ENCODE measurements at places on chromosomes 6 and 20. TPM values are rescaled to one million over a fixed set of nuclear protein-coding genes. Genes with fewer than 3 reads are reported as not detected.

- no peak for DNase-seq
Observed at GRCh38 chr6:168101590-168102314, 22.7 kb upstream of the FRMD1 start.

DNA sequence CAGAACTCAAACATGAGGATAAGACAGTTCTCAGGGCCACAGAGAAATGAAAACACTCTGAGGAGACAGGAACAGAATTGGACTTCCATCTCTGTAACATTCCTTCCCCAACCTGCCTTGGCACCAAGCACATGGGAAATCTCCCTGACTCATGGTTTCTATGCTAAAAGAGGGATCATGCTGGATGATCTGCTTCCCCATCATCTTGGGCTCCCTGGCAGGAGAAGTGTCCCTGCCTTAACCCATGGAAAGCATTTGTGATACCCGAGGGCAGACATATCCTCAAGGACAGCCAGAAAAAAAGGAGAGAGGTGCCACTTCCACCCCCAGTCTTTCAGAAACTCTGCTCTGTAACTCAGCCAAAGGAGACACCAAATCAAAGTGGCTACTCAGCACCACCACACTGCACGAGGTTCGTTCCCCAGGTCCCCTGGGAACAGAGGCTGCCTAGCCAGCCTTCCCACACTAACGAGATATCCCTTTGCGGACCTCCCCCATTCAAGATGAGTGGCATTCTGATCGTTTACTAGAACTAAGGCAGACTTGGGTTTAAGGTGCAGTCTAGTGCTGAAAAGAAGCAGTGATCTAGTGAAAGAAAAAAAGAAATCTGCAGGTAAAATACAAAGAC is 34.8 kb downstream of the BLOC1S5 start:
- no peak for DNase-seq

DNA sequence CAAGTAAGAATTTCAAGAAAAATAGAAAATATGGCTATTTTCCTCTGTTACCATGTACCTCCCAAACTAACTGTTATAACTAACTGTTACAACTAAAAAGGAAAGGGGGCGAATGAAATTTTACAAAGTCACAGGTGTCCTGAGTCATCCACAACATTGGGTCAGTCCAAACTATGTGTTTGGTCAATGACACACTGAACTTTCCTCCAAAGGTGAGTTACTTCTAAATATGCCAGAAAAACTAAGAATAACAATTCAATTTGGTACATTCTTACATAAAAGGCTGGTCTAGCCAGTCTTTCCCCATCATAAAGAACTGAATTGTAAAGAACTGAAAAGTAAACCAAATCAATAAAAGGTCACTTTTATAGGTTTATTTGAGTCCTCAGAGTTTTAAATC is 44.3 kb downstream of the ILRUN start:
- no peak for DNase-seq

GRCh38 chr6:110656492-110656891 is 158.8 kb downstream of the CDK19 start:
- DNase-seq, result no peak

DNA sequence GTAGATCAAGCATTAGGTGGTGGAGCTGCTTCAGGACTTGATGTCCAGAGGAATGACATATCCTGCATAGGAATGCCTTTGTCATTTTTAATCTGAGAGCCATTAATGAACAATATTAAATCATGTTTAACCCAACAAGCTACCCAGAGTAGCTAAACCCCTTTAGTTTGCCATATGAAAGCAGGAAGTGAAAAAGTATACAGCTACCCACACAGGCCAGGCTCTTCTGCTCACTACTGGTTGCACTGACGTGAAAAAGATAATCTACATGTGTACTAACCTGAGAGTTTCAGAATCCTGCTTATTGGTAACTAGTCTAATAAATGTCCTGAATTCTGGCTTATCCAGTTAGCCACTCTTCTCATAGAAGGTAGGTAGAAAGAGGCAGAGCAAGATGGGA is 19.9 kb downstream of the GLYATL3 start:
- no peak for DNase-seq

GRCh38 chr20:44644667-44645131 is 6.8 kb downstream of the ADA start:
- DNase-seq, result no peak

Gene COL12A1
- 4.7 TPM for total RNA-seq

Gene C20orf202
- total RNA-seq, result not detected

DNA sequence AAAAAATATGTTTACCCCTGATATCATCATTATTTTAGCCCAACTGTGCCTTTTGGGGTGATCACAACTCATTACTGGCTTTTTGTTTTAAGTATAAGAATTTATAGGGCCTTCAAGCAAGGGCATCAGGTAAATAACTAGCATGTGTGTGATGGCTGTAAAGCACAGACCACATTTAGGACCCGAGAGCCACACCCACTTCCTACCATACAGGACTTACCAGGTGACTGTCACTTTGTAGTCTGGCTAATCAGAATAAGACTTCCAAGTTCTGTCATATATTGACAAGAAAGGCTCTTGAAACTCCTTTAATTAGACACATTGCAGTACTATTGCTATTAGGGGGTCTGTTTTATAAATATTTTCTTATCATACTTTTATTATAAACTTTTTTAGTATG is 31.1 kb downstream of the TMEM242 start:
- DNase-seq, result no peak

DNA sequence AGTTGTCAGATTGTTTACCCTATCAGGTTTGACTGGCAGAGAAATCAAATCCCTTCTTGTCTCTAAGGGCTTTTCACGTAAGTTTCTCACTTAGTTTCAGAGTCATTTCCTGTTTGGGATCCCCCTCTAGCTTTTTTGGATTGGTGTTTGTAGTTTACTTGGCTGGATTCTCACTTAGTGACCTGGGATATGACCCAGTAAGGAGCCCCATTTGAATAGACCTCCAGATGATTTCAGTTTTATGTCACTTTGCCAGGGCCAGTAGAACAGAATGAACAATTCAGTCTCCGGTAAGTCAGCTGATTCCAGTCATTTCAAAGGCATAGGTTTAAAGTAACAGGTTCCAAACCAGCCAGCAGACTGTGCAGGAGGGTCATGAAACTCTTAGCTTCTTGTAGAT is 8.2 kb downstream of the FAM135A start:
- no peak for DNase-seq

DNA sequence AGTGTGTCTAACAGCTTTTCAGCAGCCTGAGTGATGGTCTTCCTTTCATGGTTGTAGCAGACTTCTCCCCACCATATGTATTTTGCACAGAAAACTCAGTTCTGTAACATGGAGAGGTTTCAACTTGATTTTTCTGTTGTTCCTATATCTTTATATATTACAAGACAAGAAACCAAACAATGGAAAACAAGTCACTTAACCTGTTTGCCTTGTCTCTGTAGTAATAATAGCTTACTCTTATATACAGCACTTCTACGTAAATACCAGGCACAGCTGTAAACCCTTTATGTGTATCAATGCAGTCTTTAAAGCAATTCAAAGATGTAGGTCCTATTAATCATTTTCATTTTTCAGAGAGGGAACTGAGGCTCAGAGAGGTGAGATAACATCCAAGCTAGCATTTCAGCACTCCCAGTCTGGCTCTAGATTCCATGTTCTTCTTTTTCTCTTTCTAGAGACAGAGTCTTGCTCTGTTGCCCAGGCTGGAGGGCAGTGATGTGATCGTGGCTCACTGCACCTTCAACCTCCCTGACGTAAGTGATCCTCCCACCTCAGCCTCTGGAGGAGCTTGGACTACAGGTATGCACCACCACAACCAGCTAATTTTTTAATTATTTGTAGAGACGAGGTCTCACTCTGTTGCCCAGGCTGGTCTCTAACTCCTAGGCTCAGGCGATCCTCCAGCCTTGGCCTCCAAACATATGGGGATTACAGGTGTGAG is 90.4 kb downstream of the DTNBP1 start:
- DNase-seq, result no peak

Gene FAXC
- total RNA-seq, result 25.6 TPM

GRCh38 chr6:142856624-142857232 is 88.2 kb downstream of the HIVEP2 start:
- no peak for DNase-seq

GRCh38 chr6:109485266-109485935 is 2.4 kb upstream of the ZBTB24 start:
- no peak for DNase-seq

- DNase-seq, result no peak
Observed at GRCh38 chr6:57108691-57109090, 18.7 kb downstream of the ZNF451 start.

Gene ARMC12
- total RNA-seq, result 0.78 TPM

DNA sequence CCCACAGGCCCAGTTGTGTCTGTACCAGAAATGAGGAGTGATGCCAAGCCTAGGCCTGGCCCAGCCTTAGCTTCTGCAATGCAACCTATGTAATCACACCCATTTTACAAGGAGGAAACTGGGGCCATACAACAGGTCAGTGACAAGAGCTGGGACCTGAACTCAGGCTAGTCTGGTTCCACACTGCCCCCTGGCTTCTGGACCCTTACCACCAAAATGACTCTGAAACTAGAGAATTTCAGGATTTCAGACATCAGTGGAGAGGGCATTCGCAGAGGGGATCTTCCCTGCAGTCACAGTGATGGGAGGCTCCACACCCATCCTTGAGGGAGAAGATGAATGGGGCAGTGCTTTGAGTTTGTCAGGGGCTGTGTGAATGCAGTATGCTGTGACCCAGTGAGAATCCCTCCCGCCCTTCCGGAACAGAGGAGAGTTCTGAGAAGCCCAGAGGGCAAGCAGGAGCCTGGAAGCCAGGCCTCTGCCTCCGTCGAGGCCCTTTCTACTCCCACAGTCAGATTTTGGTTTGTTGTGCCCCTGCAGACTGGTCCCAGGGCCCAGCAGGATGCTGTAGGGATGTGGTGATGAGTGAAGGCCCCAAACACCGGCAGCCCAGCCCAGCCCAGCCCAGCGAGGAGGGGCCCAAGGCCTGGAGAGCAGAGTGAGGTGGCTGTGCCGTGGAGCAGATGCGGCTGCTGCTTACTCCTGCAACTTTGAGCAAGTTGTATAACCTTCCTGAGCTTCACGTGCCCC is 48.1 kb upstream of the MYL9 start:
- no peak for DNase-seq

GRCh38 chr20:24572862-24573261 is 103.4 kb downstream of the SYNDIG1 start:
- no peak for DNase-seq

GRCh38 chr6:36169023-36170007 is 27.2 kb upstream of the BRPF3 start:
- DNase-seq, result no peak

- no peak for DNase-seq
Observed at GRCh38 chr6:101386982-101387381, 6.5 kb upstream of the GRIK2 start.

Gene SCGN
- total RNA-seq, result not detected

GRCh38 chr20:46690219-46691106 is 1.2 kb upstream of the TP53RK start:
- DNase-seq, result no peak

DNA sequence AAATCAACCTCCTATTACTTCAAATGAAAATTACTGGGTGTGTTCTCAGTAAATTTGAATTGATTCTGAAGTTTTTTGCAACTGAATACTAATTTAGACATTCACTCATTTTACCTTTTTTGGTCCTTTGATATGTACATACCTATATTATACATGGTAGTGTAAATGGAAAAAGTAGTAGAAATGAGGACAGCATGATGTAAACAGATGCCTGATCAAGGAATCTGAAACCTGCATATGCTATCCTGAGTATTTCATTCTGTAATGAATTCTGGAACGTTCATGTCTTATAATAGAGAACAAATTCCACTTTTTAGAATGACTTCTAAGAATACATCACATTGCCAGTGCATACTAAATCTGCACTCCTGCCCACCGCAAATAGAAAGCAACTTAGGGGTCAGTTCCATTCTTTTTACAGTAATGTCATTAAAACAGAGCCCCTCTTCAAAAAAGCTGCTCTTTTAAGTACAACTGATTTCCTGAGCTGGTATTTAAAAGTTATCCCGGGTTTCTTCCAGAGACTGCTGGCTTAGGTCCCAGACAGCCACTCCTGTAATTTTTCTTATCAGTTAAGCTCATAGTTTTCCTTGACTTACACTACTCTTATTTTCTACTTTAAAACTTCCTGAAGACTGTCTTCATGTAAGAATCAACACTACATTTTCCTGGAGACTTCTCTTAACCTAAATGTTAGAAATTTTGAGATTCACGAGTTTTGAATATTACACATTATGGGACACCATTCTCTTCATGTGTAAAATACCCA is 48.4 kb downstream of the MAP3K7 start:
- no peak for DNase-seq

Gene SLC13A3
- total RNA-seq, result 9.8 TPM

Gene CD83
- 8.5 TPM for total RNA-seq

Gene CRIP3
- total RNA-seq, result 46.3 TPM

DNA sequence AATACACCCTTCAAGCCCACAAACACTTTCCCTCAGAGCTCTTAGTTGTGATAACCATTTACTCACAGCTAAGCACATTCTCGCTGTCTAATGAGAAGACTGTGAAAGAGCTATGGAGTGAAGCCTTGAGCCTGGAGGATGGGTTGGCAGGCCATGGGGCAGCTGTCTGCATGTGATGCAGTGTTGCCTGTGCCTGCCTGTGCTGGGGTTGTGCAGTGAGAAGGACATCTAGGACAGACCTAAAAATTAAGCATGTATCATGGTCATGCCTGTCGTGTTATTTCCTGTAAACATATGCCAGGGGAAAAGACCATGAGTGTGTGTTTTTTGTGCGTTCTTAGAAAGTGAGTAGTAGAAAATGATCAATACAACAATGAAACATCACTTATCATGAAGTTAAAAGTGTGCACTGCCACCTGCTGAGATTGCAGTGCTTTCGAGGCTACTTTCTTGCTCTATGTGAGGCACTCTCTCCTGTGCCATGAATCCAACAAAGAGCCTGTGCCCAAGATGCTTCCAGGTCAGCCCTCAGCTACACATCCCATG is 8.1 kb upstream of the ZC3H12D start:
- no peak for DNase-seq

DNA sequence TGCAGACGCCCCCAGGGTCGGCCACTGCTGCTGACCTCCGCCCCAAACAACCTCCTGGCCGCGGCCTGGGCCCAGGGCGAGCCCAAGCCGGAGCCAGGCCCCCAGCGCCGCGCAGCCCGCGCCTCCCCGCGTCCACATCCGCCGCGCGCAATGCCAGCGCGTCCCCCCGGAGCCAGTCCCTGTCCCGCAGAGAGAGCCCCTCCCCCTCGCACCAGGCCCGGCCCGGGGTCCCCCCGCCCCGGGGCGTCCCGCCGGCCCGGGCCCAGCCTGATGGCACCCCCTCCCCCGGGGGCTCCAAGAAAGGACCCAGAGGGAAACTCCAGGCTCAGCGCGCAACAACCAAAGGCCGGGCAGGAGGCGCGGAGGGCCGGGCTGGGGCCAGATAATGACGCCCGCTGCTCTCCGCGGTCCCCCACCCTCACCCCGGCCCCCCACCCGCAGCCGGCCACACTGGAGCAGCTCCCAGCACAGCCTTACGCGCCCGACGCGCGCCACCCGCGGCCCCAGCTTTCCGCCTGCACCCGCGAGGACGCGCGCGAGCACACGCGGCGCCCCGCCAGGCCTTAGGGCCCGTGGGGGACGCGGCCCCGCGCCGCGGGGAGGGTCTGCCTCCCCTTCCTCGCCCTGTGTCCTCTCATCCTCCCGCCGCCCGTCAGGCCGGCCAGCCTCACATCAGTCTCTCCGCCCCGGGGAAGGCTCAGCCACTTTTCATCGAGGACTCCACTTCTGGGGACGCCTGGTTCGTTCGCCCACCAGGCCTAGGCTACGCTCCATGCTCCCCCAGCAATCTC is 12.9 kb upstream of the SLC22A7 start:
- DNase-seq, result no peak

GRCh38 chr6:29702519-29703103 is 20.6 kb upstream of the HLA-F start:
- peak; percentile 99 for DNase-seq

Data from H1 (cell line).